ENCODE measurements at places on chromosomes 1 and 21. TPM values are rescaled to one million over a fixed set of nuclear protein-coding genes. Genes with fewer than 3 reads are reported as not detected.

CDCP2 gene
- total RNA-seq: not detected

AQP10 gene
- total RNA-seq: not detected

STRIP1 gene
- 16.3 TPM for total RNA-seq

GADD45A gene
- total RNA-seq: 46.2 TPM

CLCA1 gene
- not detected for total RNA-seq

SLC16A4 gene
- total RNA-seq: 0.60 TPM

Data from HepG2 (cell line).